Activated naive CD8-positive, alpha-beta T cell treated with anti-CD3 and anti-CD28 coated beads for 36 hours (primary cell): ENCODE measurements at places on chromosomes 12 and 14. TPM values are rescaled to one million over a fixed set of nuclear protein-coding genes. Genes with fewer than 3 reads are reported as not detected.

Gene NGB
- not detected for total RNA-seq

Gene RBP5
- not detected for total RNA-seq

Gene DPY19L2
- 6.2 TPM for total RNA-seq

Gene PLEKHH1
- total RNA-seq = 2.4 TPM

Gene FIGNL2
- 0.29 TPM for total RNA-seq

Gene PRR4
- 1.3 TPM for total RNA-seq

Gene PRH2
- total RNA-seq = not detected

Gene RHOJ
- not detected for total RNA-seq

Gene KLRG1
- 2.2 TPM for total RNA-seq

Gene OASL
- 17.2 TPM for total RNA-seq

Gene CD163L1
- not detected for total RNA-seq

Gene NR1H4
- total RNA-seq = not detected

Gene LIN7A
- total RNA-seq = not detected

Gene PRKCH
- 176 TPM for total RNA-seq

Gene CEP290
- 13.3 TPM for total RNA-seq

Gene P2RX2
- total RNA-seq = not detected

Gene ZC2HC1C
- 0.56 TPM for total RNA-seq

Gene SLCO1B1
- not detected for total RNA-seq

Gene KRT85
- total RNA-seq = not detected

Gene TUNAR
- not detected for total RNA-seq

Gene KRT86
- not detected for total RNA-seq

Gene PIWIL1
- total RNA-seq = not detected

Gene RESF1
- total RNA-seq = 76.5 TPM

Gene SP1
- 65.8 TPM for total RNA-seq

Gene AQP2
- not detected for total RNA-seq

Gene CRIP1
- 82.5 TPM for total RNA-seq

Gene KLRK1
- 112 TPM for total RNA-seq

Gene PDE3A
- not detected for total RNA-seq

Gene PZP
- total RNA-seq = not detected

Gene MCRS1
- 78.2 TPM for total RNA-seq

Gene MAP3K9
- total RNA-seq = 6.2 TPM

Gene MYH7
- 0.06 TPM for total RNA-seq

Gene KLRC2
- total RNA-seq = not detected

Gene NOP9
- 40.9 TPM for total RNA-seq

Gene CLEC4D
- total RNA-seq = not detected

Gene OSGEP
- 59.0 TPM for total RNA-seq

Gene CISTR
- not detected for total RNA-seq

Gene BCL11B
- total RNA-seq = 40.3 TPM

Gene CHGA
- not detected for total RNA-seq

Gene PLEKHD1
- not detected for total RNA-seq

Gene RBMS2
- 4.2 TPM for total RNA-seq

Gene CLEC4A
- not detected for total RNA-seq

Gene APOF
- not detected for total RNA-seq

Gene MAP4K5
- 35.0 TPM for total RNA-seq

Gene FOXM1
- total RNA-seq = 86.5 TPM

Gene PRH1
- total RNA-seq = 6.3 TPM

Gene PSMA6
- 404 TPM for total RNA-seq

Gene CLECL1
- 7.0 TPM for total RNA-seq

Gene ANO2
- total RNA-seq = not detected

Gene KSR2
- total RNA-seq = not detected

Gene THAP2
- 7.5 TPM for total RNA-seq

Gene INSM2
- not detected for total RNA-seq

Gene GALNT16
- 0.50 TPM for total RNA-seq

Gene LRRK2
- 0.80 TPM for total RNA-seq

Gene MDGA2
- not detected for total RNA-seq

Gene DBX2
- total RNA-seq = not detected

Gene CAPZA3
- not detected for total RNA-seq
